ENCODE measurements at places on chromosomes 2 and 18. TPM values are rescaled to one million over a fixed set of nuclear protein-coding genes. Genes with fewer than 3 reads are reported as not detected.

SF3B6 gene
- polyA plus RNA-seq = 115 TPM

GKN2 gene
- not detected for polyA plus RNA-seq

KATNAL2 gene
- polyA plus RNA-seq = 1.9 TPM

EFHD1 gene
- 83.4 TPM for polyA plus RNA-seq

DNA sequence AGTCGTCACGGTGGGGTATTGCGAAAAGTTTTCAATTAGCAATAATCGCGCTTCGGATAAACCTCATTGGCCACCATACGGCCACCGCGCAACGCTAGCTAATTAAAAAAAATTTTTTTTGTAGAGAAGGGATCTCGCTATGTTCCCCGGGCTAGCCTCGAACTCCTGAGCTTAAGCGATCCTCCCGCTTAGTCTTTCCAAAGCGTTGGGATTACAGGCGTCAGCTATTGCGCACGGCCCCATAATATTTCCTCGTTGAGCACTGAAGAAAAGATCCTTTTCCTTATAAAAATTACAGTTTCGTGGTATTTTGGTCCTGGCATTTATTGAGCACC is 759 bp upstream of the ACTR1B start:
- no peaks in the 10 kb centered on the region for H3K36me3 ChIP-seq
- H3K4me1 ChIP-seq = peaks cover 12% of the 10 kb centered on the region
- H3K4me3 ChIP-seq = peak overlapping the region; percentile 66
- DNase-seq = no peak

GRCh38 chr2:190183539-190183938 is 121.0 kb upstream of the MSTN start:
- no peak overlapping the region for H3K27ac ChIP-seq
- DNase-seq = no peak
- H3K36me3 ChIP-seq = no peaks in the 10 kb centered on the region
- H3K4me1 ChIP-seq = peaks cover 3% of the 10 kb centered on the region
- H3K4me3 ChIP-seq = no peak overlapping the region
